ENCODE measurements at places on chromosomes 2 and 18.

GRCh38 chr2:109229094-109229675, 100.2 kb downstream of the SH3RF3 start:
- DNase-seq: no peak

- DNase-seq: no peak
Observed at GRCh38 chr2:160222546-160223283, 22.6 kb upstream of the ITGB6 start.

DNA sequence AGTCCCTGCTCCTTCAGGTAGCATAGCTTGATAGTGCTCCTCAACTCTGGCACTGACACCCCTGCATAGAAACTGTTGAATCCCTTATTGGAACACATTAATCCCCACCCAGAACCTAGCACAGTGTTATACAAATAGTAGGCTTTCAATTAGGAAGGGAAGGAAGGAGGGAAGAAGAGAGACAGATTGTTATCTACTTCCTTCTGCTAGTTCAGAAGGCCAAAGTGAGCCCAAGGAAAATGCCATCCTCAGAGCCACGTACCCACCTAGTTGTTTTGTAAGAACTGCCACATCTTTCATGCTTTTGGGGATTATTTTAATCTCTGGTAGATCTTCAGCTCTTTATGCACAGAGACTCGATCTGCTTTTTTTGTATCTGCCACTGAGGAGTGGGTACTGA, 75.1 kb downstream of the CLHC1 start:
- DNase-seq: no peak

DNA sequence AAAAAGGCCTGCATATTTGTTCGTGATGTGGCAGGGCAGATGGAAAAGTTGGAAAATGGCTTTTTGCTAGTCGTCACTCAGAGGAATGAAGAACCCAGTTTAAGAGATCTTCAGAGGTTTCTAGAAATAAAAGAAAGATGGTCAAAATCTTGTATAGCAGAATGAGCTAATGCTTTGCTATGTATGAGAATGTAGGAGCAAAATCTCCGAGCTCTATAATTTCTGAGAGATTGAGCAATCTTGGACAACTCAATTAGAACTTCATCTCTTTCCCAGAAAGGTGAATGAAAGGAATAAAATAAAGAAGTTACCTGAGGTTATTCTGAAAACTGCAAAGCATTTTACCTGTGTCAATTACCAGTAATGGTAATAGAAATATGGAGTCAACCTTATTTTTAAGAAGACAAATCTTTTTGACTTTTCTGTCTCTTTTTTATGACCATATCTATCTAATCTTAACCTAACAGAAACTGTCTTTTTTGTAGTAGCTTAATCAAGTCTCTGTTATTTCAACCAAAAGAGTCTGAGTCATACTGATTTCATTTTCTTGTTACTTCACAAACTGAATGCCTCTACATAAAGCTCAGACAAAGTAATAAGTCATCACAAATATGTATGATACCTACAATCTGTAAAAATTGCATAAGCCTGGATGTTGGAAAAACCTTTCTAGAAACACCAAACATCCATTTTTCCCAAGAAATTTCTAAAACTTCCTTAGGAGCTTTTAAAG, 32.5 kb downstream of the CCDC68 start:
- no peak for DNase-seq

DNA sequence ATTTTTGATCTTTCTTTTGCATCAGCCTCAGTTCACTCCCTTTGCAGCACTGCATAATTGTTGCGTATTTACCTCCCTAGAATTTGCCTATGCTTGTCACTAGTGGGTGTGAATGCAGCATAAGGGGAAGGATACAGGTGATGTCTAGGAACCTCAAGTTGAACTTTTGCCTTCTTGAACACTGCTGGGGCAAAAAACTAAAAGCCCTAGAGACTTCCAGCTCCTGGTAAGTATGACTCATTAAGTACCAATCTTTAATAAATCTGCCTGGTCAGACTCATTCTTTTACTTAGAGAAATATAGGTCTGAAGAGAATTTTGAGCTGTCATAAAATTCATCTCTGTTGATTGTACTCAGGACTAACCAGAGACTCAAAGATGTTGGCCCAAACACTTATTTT, 547.3 kb upstream of the FANCL start:
- DNase-seq: no peak

GRCh38 chr18:77093067-77093430, 39.5 kb downstream of the MBP start:
- no peak for DNase-seq

DNA sequence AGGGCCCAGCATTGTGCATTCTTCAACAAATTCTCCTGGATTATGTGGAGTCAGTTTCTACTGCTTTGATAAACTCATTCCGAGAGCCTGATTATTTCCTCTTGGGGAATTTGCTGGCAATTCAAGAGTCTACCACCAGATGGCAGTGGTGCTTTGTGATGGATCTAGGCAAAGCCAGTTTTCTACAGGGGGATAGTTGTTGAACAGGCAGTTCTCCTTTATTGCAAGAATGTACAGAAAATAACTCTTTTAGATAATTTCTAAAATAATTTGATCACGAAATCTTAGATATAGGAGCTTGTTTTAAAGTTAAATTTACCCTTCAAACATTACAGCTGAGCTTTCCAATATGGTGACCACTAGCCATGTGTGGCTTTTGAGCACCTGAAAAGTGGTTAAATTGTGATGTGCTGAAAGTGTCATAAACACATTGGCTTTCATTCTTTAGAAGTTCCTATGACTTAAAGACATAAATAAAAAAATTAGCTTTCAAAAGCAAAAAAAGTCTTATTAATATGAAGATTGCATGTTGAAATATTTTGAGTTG, 66.7 kb upstream of the HAAO start:
- DNase-seq: peak; percentile 64

DNA sequence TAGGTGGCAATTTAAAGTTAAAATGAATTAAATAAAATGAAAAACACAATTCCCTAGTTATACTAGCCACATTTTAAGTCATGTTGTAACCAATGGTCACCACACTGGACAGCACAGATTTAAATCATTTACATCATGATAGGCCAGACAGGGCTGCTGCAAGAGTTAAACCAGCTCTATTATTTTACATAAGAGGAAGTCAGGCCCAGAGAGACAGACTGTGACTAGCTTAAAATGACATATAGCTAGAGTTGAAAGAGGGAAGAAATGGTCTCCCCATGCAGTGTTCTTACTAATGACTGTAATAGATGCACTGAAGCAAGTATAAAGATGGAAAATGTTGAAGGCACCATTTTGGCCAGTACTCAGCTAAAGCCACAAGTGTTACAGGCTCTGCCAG, 69.6 kb downstream of the SLC66A3 start:
- DNase-seq: no peak

DNA sequence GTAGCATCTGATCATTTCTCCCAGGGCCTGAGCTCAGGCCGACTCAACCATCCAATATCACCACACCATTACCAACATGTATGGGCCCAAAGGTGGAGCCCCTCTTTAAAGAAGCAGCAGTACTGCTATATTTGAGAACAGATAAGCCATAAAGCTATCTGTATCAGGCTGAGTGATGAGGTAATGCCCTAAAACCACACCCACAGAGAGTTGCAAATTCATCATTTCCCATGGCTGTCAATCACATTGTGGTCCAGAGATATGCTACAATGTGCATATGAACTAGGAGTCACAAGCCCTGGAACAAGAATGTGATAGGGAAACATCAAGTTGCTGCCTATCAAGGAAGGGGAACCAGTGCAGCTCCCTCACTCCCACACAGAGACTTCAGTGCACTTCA, 52.6 kb upstream of the GALNT13 start:
- DNase-seq: no peak
